ENCODE measurements at places on chromosomes 7 and 10. TPM values are rescaled to one million over a fixed set of nuclear protein-coding genes. Genes with fewer than 3 reads are reported as not detected.

GRCh38 chr7:130397051-130397757 is 16.9 kb downstream of the CPA1 start:
- H3K27me3 ChIP-seq: no peaks in the 10 kb centered on the region
- peaks cover 25% of the 10 kb centered on the region for H3K4me1 ChIP-seq
- no peak overlapping the region for H3K4me3 ChIP-seq
- DNase-seq: no peak
- peaks cover 17% of the 10 kb centered on the region for H3K36me3 ChIP-seq

GRCh38 chr7:130927062-130927461 is 193.1 kb upstream of the KLF14 start:
- peaks cover 82% of the 10 kb centered on the region for H3K36me3 ChIP-seq
- no peak overlapping the region for H3K4me3 ChIP-seq
- peak overlapping the region; percentile 85 for H3K27ac ChIP-seq
- peaks cover 91% of the 10 kb centered on the region for H3K4me1 ChIP-seq

DNA sequence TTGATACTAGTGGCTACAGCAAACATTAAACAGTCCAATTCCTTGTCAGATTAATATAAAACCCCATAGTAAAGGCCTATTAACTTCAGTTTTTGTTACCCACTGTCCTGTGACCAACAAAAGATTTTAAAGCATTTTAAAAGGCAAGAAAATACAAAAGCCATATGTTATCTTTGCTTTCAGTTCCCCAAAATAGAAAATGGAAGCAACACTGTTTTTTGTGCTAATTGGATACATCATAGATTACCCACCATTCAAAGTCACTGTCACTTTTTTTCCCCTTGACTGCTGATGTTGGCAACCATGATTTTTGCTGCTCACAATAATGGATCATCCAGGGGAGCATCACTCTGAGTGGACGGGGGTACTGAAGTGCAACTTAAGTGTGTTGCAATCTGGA is 52.4 kb upstream of the TMEM140 start:
- no peak overlapping the region for H3K4me3 ChIP-seq
- no peaks in the 10 kb centered on the region for H3K4me1 ChIP-seq
- H3K27ac ChIP-seq: no peak overlapping the region
- no peak for DNase-seq
- H3K36me3 ChIP-seq: no peaks in the 10 kb centered on the region

GRCh38 chr7:26787701-26788100 is 76.7 kb downstream of the SKAP2 start:
- H3K36me3 ChIP-seq: no peaks in the 10 kb centered on the region
- no peaks in the 10 kb centered on the region for H3K4me1 ChIP-seq
- H3K27me3 ChIP-seq: peaks cover 3% of the 10 kb centered on the region
- no peak overlapping the region for H3K4me3 ChIP-seq
- no peak overlapping the region for H3K27ac ChIP-seq
- no peak for DNase-seq

GRCh38 chr10:3233486-3233990 is 61.0 kb upstream of the PITRM1 start:
- peaks cover 1% of the 10 kb centered on the region for H3K4me1 ChIP-seq
- H3K27ac ChIP-seq: no peak overlapping the region
- DNase-seq: no peak

The ABHD11 gene
- 17.8 TPM for total RNA-seq

The CLRN3 gene
- total RNA-seq: not detected

The CALML3 gene
- total RNA-seq: not detected
